COLO829 (cell line): ENCODE measurements at places on chromosomes 1 and 21.

GRCh38 chr1:34267326-34267725, 90.6 kb downstream of the C1orf94 start:
- no peak for DNase-seq

DNA sequence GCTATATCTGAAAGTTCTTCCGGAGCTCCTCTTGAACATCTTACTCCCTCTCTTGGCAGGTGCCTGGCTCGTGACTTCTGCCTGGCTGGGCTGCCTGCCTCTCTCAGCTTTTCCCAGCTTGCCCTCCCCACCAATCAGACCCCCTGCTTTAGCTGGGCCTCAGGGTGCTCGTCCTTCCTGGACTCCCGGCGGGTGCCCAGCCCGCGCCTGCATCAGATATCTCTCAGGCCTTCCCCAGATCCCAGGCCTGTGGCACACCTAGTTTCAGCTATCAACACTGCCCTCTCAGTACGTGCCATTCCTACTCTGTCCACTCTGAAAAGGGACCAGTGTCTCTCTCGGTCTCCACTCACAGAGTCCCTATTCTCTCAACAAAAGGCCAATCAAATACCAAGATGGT, 96.5 kb upstream of the CLDN14 start:
- DNase-seq, result no peak

- no peak for DNase-seq
These were observed 252.4 kb upstream of the KAZN start for GRCh38 chr1:14345946-14346550.

GRCh38 chr1:228457017-228457395, 30.2 kb upstream of the RNF187 start:
- DNase-seq, result peak; percentile 51

DNA sequence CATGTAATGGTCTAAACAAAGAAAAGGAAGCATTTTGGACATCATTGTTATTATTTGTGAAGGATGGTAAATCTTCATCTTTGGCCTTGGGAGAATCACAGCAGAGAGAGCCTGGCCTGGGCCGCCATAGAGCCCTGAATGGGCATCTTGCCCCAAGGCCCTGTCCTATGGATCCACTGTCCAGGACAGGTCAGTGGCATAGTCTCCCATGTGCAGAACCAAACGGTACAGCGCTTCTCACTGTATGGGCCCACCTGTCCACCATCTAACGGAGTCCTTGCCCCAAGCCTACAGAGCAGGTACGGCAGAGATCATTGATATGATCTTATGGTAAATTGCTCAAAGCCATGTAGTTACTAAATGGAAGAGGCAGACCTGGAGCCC, 185.7 kb downstream of the FOXD2 start:
- no peak for DNase-seq

DNA sequence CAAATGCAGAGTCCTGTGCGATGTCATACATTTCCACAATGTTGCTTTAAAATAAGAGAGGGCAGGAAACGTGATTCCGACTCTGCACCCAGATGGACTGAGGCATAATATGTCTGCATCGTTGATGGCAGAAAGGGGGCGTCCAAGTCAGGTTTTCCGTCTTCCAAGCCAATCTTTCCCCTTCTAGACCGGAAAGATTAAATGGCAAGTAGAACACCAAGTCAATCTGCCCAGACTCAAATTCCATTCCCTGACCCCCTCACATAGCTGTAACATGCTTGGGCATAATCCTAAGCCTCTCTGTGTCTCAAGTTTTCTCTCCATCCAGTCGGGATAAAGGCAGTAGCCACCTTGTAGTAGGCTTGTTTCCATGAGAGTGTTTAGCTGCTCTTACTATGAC, 14.4 kb downstream of the PCP4 start:
- no peak for DNase-seq

DNA sequence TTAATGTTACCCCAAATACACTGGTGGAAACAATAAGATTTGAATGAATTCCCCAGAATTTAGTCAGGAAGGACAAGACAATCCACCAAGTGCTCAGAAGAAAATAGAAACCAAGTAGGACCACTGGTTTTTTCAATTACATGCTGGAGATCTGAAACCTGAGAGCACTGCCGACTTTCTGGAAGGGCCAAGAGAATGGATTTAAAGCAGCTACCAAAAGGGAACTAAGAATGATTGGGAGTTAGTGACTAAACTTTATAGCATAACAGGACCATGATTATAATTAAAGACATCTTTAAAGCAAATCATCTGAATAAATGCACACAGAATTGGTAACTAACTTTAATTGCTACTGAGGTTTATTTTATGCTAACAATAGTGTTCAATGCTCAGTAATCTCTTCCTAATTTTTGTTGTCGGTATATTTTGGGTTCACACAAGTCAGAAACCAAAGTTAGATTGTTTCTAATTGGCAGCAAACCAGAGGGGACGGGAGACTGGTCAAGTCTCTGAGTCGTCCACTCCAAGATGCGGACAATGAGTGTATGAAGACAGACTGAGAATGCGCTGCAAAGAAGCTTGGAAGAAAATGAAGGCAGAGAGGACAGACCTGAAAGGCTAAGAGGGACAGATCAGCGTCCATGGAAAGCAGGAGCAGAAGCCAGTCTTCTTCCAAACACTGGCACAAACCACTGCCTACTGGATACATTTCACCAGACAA, 2.3 kb upstream of the RGS13 start:
- DNase-seq, result no peak

DNA sequence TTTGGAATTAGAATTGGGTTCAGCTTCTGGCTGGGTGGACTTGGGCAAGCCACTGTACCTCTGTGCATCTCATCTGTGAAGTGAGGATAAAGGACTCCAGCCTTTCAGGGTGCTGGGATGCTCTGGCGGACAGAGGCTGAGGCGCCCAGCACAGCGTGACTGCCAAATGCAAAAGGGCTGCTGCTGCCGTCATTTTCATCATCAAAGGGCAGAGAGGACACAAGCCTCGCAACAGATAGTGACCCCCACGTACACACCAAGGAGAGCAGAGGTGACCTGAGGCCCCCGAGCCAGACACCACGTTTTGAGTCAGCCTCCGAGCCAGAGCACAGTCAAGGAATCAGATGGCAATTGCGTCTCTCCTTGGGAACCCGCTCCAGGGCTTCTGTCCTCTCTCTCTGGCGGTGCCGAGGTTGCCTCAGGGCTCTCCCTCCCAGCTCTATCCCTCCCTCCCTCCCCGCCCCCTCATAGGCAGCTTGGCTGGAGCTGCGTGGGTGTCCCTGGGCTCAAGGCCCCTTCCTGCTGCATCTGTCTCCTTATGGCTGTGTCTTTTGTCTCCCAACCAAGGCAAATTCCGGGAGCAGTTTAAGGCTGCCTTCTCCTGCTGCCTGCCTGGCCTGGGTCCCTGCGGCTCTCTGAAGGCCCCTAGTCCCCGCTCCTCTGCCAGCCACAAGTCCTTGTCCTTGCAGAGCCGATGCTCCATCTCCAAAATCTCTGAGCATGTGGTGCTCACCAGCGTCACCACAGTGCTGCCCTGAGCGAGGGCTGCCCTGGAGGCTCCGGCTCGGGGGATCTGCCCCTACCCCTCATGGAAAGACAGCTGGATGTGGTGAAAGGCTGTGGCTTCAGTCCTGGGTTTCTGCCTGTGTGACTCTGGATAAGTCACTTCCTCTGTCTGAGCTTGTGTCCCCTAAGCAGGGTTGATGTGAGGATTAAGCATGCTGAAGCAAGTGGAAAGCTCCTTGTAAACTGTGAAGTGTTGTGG, 9.0 kb downstream of the HCRTR1 start:
- DNase-seq, result no peak

DNA sequence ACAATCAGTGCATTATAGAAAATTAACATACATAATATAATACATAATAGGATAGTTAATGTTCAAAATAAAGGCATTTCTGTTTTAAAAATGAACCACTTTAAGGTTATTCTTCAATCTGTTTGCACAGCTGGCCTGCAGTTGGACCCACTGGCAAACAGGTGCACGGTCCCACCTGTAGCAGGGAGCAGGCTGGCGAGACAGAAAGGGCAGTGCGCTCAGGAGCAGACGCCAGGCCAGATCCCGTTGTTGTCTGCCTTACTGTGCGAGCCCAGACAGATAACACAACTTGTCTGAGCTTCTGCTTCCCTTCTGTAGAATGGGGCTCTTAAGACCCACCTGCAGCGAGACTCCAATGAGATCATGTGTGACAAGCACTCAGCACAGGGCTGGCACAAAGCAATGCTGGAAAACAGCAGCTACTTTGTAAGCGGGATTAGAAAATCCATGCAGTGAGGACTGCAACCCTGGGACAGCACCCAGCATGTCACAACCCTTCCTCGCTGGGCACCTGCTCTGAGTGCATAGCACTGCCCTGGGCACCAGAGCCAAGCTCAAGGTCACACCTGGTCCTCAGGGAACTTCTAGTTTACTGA, 33.5 kb downstream of the VPS26C start:
- no peak for DNase-seq

- DNase-seq, result no peak
These were observed 62.8 kb downstream of the DMRTB1 start for GRCh38 chr1:53521924-53522552.

GRCh38 chr1:222104694-222105392, 363.0 kb upstream of the DUSP10 start:
- no peak for DNase-seq

DNA sequence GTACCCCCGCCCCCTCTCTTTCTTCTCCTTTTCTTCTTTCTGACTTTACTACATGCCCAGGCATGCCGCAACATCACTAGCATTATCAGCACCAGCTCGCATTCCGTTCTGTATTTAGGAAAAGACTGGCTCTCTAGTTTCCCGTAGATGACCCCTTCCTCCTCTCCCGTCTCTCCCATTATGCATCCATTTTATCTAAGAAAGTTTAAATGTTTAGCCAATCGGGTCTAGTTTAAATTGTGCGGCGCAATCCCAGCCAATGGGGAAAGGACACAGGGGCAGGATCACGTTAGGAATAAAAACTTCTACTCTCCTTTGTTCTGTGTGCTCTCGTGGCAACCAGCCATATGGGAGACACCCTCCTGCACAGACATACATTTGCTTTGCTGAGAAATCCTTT, 2.3 kb upstream of the KRTAP10-7 start:
- no peak for DNase-seq

DNA sequence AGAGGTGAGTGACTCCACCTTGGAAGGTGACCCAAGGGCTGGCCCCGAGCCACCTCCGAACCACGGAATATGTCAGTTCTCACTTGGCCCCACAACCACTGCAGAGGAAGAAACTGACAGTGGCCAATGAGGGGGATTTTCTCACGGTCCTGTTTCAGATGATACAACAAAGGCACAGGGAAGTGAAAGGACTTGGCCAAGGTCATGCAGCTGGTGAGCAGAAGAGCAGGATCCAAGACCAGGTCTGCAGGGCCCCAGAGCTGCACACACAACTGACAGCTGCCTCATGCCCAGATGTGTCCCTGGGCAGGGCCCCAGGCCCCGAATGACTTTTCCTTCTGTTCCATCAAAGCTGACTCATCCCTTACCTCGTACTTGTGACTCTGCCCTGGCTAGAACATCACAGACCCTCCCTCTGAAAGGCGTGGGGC, 25.8 kb upstream of the EVA1B start:
- no peak for DNase-seq

- DNase-seq, result no peak
These were observed 48.0 kb downstream of the TRIM33 start for GRCh38 chr1:114462963-114463362.

DNA sequence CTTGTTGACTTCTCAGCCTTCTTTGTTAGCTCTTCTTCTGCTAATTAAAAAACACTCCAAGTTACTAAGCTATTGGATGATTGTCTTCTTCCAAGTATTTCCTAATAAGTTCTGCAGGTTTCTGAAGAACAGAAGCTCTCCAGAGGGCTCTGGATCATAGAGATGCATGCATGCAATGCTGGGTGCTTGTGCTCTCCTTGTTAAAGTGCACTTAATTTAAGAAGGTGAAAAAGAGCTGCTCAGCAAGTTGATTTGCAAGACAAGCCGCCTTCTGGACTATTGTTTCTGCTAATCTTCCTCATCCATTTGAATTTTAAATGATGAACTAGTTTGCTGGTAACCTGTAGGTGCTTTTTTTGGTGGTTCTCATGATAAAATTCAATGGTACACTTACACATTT, 16.1 kb downstream of the RRP15 start:
- no peak for DNase-seq

GRCh38 chr1:204398197-204399125, 13.2 kb downstream of the PPP1R15B start:
- DNase-seq, result peak; percentile 94

- DNase-seq, result no peak
These were observed 1171.0 kb downstream of the MRPL39 start for GRCh38 chr21:24436236-24436635.

GRCh38 chr1:11784993-11785769, 20.6 kb downstream of the MTHFR start:
- DNase-seq, result no peak

DNA sequence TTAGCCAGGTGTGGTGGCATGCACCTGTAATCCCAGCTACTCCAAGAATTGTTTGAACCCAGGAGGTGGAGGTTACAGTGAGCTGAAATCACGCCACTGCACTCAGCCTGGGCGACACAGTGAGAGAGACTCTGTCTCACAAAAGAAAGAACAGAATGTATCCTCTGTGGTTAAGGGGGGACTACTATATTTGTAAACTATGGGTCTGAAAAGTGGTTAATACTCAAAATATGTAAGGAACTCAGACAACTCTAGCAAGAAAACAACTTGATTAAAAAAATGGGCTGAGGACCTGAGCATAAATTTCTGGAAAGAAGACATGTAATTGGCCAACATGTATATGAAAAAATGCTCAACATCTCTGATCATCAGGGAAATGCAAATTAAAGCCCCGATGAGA, 11.2 kb downstream of the FNBP1L start:
- no peak for DNase-seq

- DNase-seq, result no peak
These were observed 59.5 kb downstream of the KCNN3 start for GRCh38 chr1:154810571-154810970.

- no peak for DNase-seq
These were observed 59.1 kb downstream of the CAPN2 start for GRCh38 chr1:223771469-223771813.

GRCh38 chr1:198003468-198003867, 86.3 kb downstream of the LHX9 start:
- DNase-seq, result no peak
